ENCODE measurements at places on chromosomes 3 and 15. TPM values are rescaled to one million over a fixed set of nuclear protein-coding genes. Genes with fewer than 3 reads are reported as not detected.

Gene IFT57
- total RNA-seq, result 44.1 TPM

Gene EFL1
- 31.2 TPM for total RNA-seq

Gene NRROS
- total RNA-seq, result 1.9 TPM

Gene FEZF2
- total RNA-seq, result not detected

Gene DGKG
- 0.09 TPM for total RNA-seq

Gene FHIT
- total RNA-seq, result 0.18 TPM
